Hepatocyte (in vitro differentiated cells): ENCODE measurements at places on chromosomes 4 and X. TPM values are rescaled to one million over a fixed set of nuclear protein-coding genes. Genes with fewer than 3 reads are reported as not detected.

DCAF8L1 gene
- polyA plus RNA-seq, result not detected in 2 replicates

HPSE gene
- polyA plus RNA-seq, result 3.8 and 8.0 TPM in 2 replicates

SSX4 gene
- polyA plus RNA-seq, result not detected in 2 replicates

UGT2A1 gene
- not detected in 2 replicates for polyA plus RNA-seq

NUP62CL gene
- 1.7 and 1.9 TPM in 2 replicates for polyA plus RNA-seq

- DNase-seq, result no peak
- H3K4me3 ChIP-seq, result peak overlapping the region; percentile 64
- H3K27me3 ChIP-seq, result no peaks in the 10 kb centered on the region
- no peaks in the 10 kb centered on the region for H3K4me1 ChIP-seq
Observed at GRCh38 chrX:135984791-135985156, 461 bp upstream of the SLC9A6 start.

DNA sequence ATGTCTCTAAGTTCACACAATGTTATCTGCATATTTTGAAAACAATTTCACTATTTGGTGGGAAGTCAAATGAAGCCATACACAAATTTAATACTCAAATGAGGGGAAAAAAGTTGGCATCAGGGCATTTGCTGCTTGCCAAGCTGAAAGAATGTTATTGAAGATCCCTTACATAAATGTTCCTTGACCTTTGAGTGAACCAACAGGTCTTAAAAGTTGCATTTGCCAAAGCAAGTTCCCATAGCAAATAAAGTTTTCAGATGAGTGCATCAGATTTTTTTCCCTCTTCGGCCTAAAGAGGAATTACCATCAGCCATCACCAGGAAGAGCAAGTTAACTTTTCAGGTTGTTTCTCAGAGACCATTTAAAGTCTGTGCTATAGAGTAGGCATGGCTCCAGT, 115.9 kb downstream of the COX18 start:
- no peak overlapping the region for H3K4me3 ChIP-seq
- no peaks in the 10 kb centered on the region for H3K36me3 ChIP-seq
- no peaks in the 10 kb centered on the region for H3K4me1 ChIP-seq
- DNase-seq, result no peak
- H3K27me3 ChIP-seq, result no peaks in the 10 kb centered on the region
- H3K27ac ChIP-seq, result no peak overlapping the region

DNA sequence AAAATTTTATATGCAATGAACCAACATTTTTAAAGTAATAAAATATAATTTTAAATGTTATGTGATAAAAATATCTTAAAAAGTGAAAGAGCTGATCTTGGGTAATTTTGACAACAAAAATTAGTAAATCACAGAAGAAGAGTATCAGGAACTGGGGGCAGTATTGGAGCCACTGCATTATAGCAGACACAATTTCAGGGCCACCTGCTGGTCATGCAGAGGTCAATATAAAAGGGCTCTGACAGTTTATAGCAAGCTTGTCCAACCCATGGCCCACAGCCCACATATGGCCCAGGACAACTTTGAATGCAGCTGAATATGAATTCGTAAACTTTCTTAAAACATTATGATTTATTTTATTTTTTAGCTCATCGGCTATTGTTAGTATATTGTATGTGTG, 13.0 kb upstream of the LEF1 start:
- no peak overlapping the region for H3K27ac ChIP-seq
- DNase-seq, result no peak
- no peaks in the 10 kb centered on the region for H3K27me3 ChIP-seq
- H3K4me3 ChIP-seq, result no peak overlapping the region
- no peaks in the 10 kb centered on the region for H3K36me3 ChIP-seq

- no peak for DNase-seq
- peak overlapping the region; percentile 90 for H3K27ac ChIP-seq
- no peak overlapping the region for H3K4me3 ChIP-seq
- H3K4me1 ChIP-seq, result peaks cover 14% of the 10 kb centered on the region
- no peaks in the 10 kb centered on the region for H3K36me3 ChIP-seq
- no peaks in the 10 kb centered on the region for H3K27me3 ChIP-seq
Observed at GRCh38 chrX:39518476-39519029, 579.2 kb downstream of the BCOR start.

DNA sequence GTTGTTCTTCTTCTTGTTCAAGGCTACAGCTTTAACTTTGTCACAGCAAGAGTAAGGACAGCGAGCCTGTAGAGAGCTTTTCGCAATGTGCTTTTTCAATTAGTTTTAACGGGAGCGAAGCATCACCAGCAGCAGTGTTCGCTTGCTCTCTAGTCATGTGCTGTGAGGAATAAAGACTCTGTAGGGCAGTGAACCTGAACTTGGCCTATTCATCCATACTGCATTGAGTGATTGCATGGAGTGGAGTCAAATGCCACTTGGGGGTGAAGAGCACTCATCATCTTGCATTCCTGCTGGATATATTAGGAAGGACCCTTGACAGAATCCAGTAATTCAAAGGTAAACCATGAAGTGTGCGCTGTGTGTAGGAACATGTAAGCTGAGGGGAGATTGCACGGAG, 240.0 kb downstream of the FRMPD4 start:
- H3K4me3 ChIP-seq, result no peak overlapping the region
- H3K36me3 ChIP-seq, result no peaks in the 10 kb centered on the region
- no peak overlapping the region for H3K27ac ChIP-seq
- no peaks in the 10 kb centered on the region for H3K27me3 ChIP-seq
- no peak for DNase-seq

DNA sequence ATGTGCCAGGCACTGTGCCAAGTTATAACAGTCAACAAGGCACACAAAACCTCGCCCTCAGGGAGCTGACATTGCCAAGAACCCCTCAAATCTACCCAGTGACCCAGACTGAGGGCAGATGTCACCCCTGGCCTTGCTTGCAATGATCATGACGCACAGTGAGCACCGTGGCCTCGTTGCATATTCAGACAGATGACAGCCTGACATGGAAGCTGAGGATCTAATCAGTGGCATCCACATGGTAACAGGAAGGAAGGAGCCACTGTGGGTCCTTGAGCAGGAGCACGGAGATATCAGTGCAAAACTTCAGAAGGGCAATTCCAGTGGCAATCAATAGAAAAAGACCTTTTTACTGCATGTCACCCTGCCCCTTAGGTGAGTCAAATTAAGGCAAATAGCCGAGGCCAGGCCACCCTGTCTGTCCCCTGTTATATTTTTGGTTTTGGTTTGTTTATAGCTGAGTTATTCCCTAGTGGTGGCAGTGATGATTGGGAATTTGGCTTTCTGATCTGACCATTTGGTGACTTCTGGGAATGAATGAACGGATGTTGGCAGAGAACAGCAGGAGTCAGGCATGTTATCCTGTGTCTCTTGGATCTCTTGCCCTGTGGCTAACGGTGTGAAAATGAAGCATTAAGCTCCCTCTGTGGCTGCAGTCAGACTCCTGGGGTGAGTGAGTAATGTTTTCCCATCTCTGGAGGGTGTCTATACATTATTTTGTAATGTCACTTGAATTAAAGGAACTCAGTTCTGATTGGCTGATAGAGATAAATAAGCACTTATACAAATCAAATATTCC, 20.4 kb downstream of the WDR13 start:
- H3K27me3 ChIP-seq, result no peaks in the 10 kb centered on the region
- DNase-seq, result no peak
- no peak overlapping the region for H3K27ac ChIP-seq
- no peaks in the 10 kb centered on the region for H3K36me3 ChIP-seq

GRCh38 chr4:95929448-95930064, 89.7 kb downstream of the PDHA2 start:
- H3K36me3 ChIP-seq, result no peaks in the 10 kb centered on the region
- H3K27ac ChIP-seq, result no peak overlapping the region
- no peaks in the 10 kb centered on the region for H3K4me1 ChIP-seq
- no peak for DNase-seq
